ELR (cell line): ENCODE measurements at places on chromosomes 3 and 15.
A peak's percentile ranks its signal among the peaks of the same experiment; 100 is the strongest.

DNA sequence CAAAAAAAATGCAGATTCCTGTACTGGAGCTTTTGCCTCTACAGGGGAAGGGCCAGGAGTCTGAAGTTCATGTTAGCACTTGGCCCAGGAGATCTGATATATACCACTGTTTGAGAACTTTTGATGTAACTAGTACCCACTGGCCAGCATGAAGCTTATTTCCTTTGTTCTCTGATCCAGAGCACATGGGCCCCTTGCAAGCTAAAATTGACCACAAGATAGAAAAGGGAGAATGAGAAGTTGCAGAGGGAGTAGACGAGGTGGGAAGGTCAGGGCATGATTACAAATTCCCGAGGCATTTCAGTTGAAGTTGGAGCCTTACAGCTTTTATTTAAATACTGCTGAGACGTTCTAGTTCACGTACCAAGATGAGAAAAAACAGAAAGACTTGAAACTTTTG lies 28.2 kb downstream of the TGM4 start:
- no peak for DNase-seq

GRCh38 chr3:16807391-16807790 lies 77.4 kb upstream of the PLCL2 start:
- peak; percentile 18 for DNase-seq

DNA sequence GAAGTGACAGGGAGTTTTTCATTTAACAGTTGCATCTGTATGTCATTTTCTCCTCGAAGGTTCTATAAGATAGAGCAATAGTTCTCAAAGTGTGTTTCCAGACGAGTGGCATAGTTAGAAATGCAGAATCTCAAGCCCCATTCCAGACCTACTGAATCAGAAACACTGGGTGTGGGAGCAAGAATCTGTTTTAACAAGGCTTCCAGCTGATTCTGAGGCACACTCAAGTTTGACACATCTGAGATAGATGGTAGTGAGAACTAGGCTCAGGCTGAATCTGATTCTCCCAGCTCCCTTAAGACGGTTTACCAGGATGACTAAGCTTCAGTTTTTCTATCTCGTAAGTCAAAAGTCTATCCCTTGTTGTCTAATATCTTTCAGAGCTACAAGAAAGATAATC lies 159.8 kb upstream of the NUDT16 start:
- DNase-seq = peak; percentile 58

GRCh38 chr3:150450916-150451315 lies 42.8 kb downstream of the TSC22D2 start:
- DNase-seq = no peak

- peak; percentile 54 for DNase-seq
Observed at GRCh38 chr3:31876331-31876730, 104.7 kb downstream of the OSBPL10 start.

- DNase-seq = no peak
Observed at GRCh38 chr3:183507551-183507950, 48.0 kb downstream of the KLHL6 start.

DNA sequence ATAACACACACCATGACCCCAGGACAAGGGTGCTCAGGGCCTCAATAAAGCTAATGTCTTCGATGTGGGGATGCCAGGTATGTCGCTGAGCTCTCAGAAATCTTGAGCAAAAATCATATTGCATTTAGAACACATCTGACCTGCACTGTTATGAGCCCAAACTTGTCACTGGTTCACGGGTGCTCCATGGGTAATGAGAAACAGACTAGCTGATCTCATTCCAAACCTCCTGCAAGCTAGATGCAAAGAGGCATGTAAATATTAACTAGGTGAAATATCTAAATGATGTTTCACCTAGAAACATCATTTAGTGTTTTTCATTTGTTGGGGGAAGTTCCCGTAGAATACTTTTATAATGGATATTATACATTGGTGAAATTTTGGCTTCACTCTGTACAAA lies 549.4 kb downstream of the OCA2 start:
- no peak for DNase-seq

DNA sequence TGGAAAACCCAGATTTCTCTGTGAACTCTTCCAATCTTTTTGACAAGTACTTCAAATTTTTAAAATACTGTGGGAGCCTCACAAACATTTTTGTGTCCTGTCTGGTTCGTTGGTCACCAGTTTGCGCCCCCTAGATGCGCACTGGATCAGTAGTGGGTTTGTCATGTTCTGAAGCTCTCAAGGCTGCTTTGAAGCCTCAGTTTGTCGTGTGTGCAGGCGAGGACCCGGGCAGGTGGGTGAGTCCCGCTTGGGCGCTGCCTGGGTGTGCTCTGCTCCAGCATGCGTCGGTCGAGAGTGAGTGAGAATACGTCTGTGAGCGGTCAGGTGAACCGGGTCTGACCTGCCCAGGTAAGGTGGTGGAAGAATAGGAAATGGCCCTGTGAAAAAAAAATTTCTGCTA lies 17.3 kb upstream of the AEN start:
- DNase-seq = no peak

DNA sequence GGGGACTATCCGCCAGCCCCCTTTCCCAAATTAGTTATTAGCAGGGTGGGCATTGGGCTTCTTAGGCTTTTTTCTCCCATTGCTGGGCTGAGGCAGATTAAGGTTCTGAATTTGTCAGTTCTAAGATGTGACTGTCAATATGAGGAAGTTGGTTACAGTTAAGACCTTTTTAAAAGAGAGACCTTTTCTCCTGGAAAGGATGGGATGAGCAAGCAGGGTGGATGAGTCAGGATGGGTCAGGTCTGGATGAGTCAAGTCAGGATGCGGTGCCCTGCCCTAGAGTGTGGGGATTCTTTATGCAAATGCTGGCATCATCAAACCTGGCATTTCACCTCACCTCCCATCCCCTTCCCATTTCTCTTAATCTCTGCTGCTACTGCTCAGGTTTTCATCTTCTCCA lies 1.9 kb downstream of the AEN start:
- peak; percentile 95 for DNase-seq

- DNase-seq = no peak
Observed at GRCh38 chr15:69830430-69830829, 267.3 kb downstream of the TLE3 start.

DNA sequence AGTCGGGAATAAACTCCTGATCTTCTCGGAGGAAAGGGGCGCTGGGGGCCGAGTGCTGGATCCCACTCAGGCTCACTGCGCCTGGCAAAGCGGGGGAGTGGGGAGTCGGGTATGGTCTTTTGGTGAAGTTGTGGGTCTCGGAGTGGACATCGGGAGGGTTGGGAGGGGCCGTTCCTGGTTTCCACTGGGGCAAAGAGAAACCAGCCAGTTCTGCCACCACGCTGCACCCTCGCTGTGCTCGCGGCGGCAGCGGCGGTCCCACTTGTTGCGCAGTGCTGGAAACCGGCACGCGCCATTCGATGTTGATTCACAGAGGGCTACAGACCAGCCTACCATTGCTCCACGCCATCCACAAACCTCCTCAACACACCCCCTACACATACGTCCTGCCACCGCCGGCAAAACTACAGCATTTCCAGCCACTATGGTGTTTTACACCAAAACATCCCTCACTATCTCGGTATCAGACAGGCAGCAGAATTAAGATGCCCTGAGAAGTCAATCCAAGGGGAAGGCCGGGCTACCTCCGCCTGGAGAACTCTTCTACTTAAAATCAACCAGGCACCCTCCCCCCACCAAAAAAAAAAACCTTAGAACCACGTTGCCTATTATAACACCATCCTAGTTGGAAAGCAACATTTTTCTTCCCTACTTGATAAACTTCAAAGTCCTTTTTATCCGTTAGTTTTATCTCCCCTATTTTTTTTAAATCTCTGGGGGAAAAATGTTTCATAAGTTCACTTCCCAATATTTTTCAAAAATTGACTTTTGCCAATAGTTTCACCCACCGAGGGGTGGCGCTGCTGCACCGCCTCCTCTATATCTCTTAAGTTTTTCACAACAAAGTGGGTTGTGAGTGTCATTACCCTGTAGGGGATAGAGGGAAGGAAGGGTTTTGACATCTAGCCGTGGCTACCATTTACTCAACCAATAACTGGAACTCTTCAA lies 3.6 kb downstream of the BCL6 start:
- DNase-seq = peak; percentile 87

DNA sequence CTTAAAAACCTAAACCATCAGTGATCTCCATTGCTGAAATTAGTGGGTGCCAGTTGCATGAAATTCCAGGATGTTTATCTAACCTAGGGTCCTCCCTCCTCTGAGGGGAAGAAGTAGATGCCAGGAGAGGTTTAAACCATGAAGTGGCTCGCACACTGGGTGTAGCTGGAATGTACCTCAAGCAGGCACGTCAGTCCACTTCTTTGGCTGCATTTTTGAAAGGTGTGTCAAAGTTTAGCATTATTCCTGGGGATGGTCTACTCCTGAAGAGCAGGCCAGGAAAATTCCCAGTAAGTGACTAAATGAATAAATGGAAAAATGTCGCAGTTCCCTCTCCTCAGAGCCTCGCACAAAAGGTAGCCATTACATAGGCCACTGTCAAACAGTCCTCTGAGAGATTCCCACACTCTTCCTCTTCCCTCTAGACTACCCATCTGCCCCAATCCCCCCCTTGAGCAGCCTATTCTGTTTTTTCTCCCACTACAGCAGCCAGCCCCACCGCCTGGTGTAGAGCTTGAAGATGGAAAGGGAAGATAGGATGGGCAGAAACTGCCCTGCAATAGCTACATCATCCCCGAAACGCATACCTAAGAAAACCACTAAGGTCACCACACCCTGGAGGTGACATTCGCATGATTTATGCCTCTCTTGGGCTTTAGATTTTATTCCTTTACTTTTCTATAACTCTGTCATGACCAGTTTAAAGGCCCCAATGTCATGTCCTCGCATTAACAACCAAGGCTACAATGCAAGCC lies 655 bp upstream of the TMOD3 start:
- peak; percentile 82 for DNase-seq

DNA sequence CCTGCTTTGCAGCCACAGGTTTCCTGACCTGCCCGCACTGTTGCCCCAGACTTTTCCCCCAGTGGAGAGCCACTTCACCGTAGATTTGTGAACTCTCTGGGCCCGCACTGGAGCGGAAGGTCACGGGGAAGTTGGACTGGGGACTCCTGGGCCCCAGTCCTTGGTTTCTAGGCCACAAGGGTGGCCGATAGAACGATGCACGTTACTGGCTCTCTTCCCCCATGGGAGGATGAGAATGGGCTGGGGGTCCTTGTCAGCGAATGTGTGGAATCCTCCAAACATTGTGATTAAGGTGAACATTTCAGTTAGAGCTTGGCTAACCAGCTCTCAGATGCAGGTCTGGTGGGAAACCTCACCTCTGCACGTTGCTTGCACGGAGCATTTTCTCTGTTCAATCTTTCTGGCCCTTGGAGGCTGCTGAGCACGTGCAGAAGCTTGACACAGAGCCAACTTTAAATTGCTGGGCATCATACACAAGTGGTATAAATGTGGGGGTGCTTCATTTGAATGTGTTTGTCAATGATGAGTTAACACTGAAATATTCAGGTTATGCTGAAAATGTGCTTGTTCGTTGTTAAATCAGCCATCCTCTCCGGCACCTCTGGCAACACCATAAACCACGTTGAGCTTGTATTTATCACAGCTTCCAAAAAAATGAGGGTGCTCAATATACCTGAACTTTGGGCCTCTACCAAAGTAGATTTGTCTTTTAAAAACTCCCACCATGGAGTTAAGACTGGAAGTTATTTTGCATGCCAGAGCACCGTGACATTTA lies 976 bp downstream of the DIS3L start:
- peak; percentile 93 for DNase-seq

GRCh38 chr3:155553780-155554179 lies 191.1 kb downstream of the PLCH1 start:
- DNase-seq = no peak

DNA sequence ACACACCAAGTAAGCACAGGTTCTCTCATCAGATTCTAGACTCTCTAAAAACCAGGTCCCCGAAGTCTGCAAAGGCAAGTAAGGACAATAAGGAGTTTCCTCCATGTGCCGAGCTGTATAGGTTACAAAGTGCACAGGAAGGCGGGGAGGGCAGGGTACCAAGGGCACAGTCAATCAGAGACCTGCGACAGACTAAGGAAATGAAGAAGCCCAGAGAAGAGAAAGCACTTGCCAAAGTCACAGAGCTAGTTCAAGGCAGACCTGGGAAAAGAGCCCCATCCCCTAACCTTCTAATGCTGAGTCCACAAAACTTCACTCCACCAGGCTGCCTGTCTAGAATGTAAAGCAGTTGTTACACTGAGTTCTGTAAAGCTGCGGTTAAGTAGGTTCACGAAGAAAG lies 1.7 kb downstream of the SEC13 start:
- no peak for DNase-seq

GRCh38 chr3:54875596-54876268 lies 52.1 kb downstream of the LRTM1 start:
- DNase-seq = no peak

DNA sequence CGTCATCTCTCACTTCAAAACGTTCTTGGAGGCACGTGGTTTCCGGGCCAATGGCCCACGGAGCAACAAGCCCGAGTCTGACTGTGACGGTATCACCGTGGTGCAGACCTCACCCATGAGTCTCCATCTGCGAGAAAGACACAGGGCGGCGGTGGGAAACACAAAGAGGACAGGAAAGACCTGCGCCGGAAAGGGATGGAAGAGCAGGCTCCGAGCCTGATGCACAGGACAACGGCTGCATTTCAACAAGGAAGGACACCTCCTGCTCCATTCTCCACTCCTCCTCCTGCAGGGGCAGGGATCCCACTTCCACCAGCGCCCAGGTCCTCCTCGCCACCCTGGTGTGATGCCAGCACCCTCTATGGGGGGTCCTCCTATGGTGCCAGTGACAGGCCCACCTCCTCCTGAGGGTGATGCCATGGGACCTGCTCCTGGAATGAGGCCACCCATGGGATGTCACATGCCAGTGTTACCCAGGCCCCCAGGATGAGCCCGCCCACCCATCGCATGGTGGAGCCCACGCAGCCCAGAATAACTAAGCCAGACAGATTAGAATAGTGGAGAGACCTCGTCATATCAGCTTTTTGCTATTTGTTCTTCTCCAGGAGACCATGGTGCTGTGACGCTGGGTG lies 73.0 kb upstream of the PCSK6 start:
- no peak for DNase-seq

- no peak for DNase-seq
Observed at GRCh38 chr15:54094661-54095060, 116.4 kb downstream of the UNC13C start.

DNA sequence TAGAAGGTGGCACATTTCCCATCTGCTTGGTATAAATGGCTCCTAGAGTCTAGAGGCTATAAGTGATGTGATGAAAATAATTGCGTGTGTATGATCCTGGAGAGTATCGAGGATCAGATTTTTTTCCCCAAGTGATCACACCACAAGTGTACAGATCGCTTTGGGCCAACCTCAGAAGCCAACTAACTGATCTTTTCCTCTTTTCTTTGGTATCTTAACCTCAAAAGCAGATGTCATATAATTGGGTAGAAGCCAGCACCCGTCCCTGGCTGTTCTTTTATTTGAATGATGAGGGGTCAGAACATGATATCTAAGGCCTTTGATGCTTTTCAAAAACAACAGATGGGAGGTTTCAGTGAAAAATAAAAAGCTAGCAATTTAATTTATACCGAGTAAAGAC lies 3.3 kb downstream of the P2RY14 start:
- no peak for DNase-seq
